Activated T-helper 1 cell treated with anti-CD3 and anti-CD28 coated beads, Interleukin-12 subunit alpha, Interleukin-12 subunit beta, Interleukin-2, Interleukin-4 antibody, amounts not matched to agents 30 ng/mL and 10 ng/mL and 1 ng/mL, durations not matched to agents 14 hours and 24 hours and 36 hours (primary cell): ENCODE measurements at places on chromosomes 11 and 22. TPM values are rescaled to one million over a fixed set of nuclear protein-coding genes. Genes with fewer than 3 reads are reported as not detected.

MMP26 gene
- not detected in 2 replicates for total RNA-seq

MAPK8IP2 gene
- 0.08 and 0.17 TPM in 2 replicates for total RNA-seq

MPZL2 gene
- total RNA-seq = 13.2 and 15.9 TPM in 2 replicates

ZBTB3 gene
- total RNA-seq = 8.7 and 9.1 TPM in 2 replicates

OR8G1 gene
- not detected in 2 replicates for total RNA-seq

LMNTD2 gene
- total RNA-seq = 0.47 and 0.64 TPM in 2 replicates

MS4A12 gene
- total RNA-seq = not detected in 2 replicates

TRIM51 gene
- total RNA-seq = not detected in 2 replicates

C11orf97 gene
- total RNA-seq = not detected in 2 replicates

SAA2 gene
- not detected in 2 replicates for total RNA-seq

NEU3 gene
- total RNA-seq = 16.3 and 16.9 TPM in 2 replicates

VPS37C gene
- 11.5 and 11.6 TPM in 2 replicates for total RNA-seq

OR5A1 gene
- total RNA-seq = not detected in 2 replicates

OR2AG2 gene
- 0.23 and 0.47 TPM in 2 replicates for total RNA-seq

APOBEC3A gene
- total RNA-seq = not detected in 2 replicates

MPEG1 gene
- total RNA-seq = not detected in 2 replicates

TTC36 gene
- 0.59 and 0.91 TPM in 2 replicates for total RNA-seq

SCGB1C1 gene
- total RNA-seq = not detected in 2 replicates

CBX7 gene
- total RNA-seq = 12.7 and 13.8 TPM in 2 replicates

SYT7 gene
- total RNA-seq = 0.32 and 0.44 TPM in 2 replicates

SEPTIN3 gene
- 7.0 and 7.9 TPM in 2 replicates for total RNA-seq

VWCE gene
- 9.4 and 10.9 TPM in 2 replicates for total RNA-seq

USP2 gene
- total RNA-seq = 0.22 and 0.36 TPM in 2 replicates

CTSF gene
- 0.71 and 0.73 TPM in 2 replicates for total RNA-seq

POU2F3 gene
- total RNA-seq = 0.36 TPM in 1 of 2 replicates, not detected in the other

SLC43A1 gene
- 29.1 and 30.3 TPM in 2 replicates for total RNA-seq

NNMT gene
- not detected in 2 replicates for total RNA-seq

MS4A2 gene
- not detected in 2 replicates for total RNA-seq

JAML gene
- 264 and 271 TPM in 2 replicates for total RNA-seq

APOA1 gene
- total RNA-seq = 0.22 TPM in 1 of 2 replicates, not detected in the other

SUSD2 gene
- 0.73 and 0.83 TPM in 2 replicates for total RNA-seq

MUC5AC gene
- not detected in 2 replicates for total RNA-seq

PLCB3 gene
- 13.4 and 14.2 TPM in 2 replicates for total RNA-seq

RTN4RL2 gene
- 0.54 TPM in 1 of 2 replicates, not detected in the other for total RNA-seq

UBQLNL gene
- 0.18 TPM in 1 of 2 replicates, not detected in the other for total RNA-seq

TMEM191C gene
- total RNA-seq = 0.59 and 0.67 TPM in 2 replicates

ASRGL1 gene
- 4.8 and 5.7 TPM in 2 replicates for total RNA-seq

OR52I2 gene
- total RNA-seq = not detected in 2 replicates
